Uterus (tissue), 4 donors: ENCODE measurements at places on chromosomes 3 and 15. TPM values are rescaled to one million over a fixed set of nuclear protein-coding genes. Genes with fewer than 3 reads are reported as not detected.
A peak's percentile ranks its signal among the peaks of the same experiment; 100 is the strongest.

Gene CPLX3
- total RNA-seq, result not detected

Gene DAZL
- 0.21 TPM for total RNA-seq

Gene ECE2
- total RNA-seq, result not detected

Gene SLC38A3
- total RNA-seq, result not detected

Gene ARHGEF26
- total RNA-seq, result 16.2 TPM

Gene MON1A
- total RNA-seq, result 9.3 TPM

Gene GUCA1C
- not detected for total RNA-seq

Gene PCNP
- total RNA-seq, result 66.6 TPM

Gene DISP2
- total RNA-seq, result not detected

Gene TMEM202
- total RNA-seq, result not detected

Gene MASP1
- total RNA-seq, result 121 TPM

Gene MEIS2
- total RNA-seq, result 98.8 TPM

GRCh38 chr3:150006794-150007193, 36.1 kb upstream of the PFN2 start:
- DNase-seq, result no peak

- peak; percentile 60 for DNase-seq
Observed at GRCh38 chr3:116135457-116136085, 309.7 kb downstream of the LSAMP start.

DNA sequence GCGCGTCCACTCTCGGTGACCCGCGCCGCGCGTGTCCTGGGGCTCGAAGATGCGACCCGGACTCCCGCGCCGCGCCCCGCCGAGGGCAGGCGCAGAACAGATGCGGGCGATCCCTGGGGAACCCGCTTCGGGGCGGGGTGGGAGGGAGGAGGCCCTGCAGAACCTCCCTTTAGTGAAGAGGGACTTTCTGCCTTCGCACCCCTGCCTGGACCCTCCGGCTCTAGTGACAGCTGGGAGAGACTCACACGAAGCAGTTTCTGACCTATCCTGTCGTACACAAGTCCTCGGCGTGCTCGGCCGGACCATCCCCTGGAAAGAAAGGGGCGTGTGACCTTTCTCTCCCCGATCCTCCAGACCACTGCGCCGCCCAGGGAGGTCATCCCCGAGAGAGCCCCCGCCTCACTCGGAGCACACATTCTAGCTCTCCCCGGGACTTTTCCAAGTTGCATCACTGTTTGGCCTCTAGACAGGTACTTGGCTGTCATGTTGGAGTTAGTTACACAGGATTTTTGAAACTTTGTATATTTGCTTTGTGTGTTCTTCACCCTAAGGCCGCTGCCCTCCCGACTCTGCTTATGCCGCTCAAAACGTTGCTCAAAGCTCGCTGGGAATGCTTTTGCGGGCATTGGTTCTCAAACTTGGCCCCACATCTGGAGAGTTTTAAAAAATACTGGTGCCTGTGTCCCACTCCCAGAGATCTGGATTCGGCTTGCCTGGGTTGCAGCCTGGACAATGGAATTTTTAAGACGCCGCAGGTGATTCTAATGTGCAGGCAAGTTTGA, 582 bp downstream of the CGNL1 start:
- DNase-seq, result peak; percentile 59

DNA sequence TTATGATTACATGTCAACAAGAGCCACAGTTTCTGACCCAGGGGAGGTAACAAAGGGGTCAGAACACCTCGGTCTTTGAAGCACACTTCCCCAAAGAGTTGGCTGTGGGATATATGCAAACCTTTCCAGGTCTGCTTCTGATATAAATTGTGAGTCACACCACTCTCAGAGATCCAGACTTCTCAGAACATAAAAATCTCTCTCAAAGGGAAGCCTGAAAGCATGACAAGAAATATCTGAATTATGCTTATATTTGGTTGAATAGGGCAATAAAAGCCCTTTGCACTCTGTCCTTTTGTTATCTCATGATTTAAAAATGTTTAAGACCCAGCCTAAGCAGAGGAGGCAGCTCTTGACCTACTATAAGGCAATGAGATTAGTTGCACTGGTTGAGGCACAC, 56.8 kb downstream of the MYH15 start:
- DNase-seq, result no peak

DNA sequence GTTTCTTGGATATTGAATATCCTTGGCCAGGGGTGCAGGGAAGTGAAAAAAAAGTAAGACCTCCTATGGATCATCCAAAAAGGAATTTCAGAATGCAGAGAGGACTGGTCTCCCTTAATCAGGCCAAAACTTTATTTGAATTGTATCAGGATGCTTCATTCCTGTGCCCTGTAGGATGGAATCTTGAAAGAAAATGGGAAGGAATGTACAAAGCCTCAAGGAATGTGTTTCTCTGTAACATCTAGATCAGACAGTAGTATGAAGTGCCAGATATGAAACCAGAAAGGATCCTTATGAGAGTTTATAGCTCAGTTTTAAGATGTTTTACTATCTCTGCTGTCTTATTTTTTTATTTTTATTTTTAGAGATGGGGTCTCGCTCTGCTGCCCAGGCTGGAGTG, 6.5 kb upstream of the GSK3B start:
- no peak for DNase-seq

DNA sequence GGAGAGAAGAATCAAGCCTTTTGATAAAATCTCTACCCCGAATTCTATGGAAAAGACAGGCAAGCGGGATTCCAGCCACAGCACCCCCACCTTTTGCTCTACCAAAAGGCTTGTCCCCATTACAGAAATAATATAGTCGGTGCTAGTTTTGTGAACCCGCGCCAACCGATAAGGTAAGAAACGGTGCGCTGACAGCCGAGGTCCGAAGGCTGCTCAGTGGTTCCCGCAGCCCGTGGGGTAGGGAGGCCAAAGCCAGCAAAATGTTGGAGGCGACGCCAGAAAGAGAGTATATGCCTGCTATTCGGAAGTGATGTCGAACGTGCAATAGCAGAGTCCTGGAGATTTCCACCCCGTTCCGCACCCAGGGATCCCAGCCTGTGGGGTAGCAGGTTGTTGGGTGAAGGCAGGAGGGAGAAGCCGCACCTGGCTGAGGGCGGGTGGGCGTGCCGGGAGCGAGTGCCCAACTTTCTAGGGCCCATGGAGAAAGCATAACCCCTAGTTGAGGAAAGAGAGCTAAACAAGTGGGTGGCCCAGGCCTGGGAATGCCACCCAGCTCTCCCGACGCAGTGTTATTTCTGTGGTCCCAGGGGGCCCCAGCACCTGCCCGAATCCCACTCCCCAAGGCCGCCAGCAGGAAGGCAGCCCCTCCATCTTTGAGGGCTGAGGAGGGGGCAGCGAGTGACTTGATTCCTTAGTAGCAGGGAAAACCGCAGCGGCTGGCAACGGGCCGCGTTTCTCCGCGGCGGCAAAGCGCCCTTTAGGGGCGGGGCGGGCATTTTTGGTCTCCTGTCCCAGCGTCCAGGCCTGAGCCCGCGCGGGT, 7.9 kb upstream of the SOX2 start:
- DNase-seq, result no peak

GRCh38 chr3:57961828-57962447, 46.3 kb upstream of the FLNB start:
- DNase-seq, result no peak

DNA sequence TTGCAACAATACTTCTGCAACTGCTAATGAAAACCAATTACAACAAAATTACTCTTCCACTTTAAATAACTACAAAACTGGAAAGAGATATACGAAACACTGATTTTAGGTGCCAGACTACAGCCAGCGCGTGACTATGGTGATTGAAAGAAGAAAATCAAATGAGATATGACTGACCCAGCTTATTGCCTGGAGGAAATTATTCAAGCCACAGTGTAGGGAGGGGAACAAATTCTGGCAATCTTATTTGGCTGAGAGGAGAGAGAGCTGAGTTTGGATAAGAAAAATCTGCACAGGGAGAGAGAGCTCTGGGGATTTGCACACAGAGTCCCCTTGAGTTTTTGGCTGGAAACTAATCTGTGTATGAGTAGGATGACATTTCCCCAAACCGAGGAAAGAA, 470.3 kb upstream of the FRG2C start:
- DNase-seq, result no peak

DNA sequence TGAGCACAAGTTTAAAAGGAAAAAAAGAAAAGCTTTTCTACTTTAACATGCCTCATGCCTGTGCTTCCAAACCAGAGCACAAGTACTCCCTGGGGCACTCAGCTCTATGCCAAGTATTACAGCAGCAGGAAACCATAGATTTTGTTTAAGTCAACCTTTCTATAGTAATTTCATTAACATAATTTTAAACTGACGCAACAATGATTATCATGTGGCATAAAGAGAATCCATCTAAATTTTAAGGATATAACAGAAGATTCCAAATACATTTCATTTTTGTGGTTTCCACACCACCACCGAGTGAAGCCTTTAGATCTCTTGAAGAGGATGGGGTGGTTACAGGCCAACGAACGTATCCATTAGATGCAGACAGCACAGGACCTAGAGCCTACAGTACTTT, 112.1 kb downstream of the TNIK start:
- DNase-seq, result no peak

DNA sequence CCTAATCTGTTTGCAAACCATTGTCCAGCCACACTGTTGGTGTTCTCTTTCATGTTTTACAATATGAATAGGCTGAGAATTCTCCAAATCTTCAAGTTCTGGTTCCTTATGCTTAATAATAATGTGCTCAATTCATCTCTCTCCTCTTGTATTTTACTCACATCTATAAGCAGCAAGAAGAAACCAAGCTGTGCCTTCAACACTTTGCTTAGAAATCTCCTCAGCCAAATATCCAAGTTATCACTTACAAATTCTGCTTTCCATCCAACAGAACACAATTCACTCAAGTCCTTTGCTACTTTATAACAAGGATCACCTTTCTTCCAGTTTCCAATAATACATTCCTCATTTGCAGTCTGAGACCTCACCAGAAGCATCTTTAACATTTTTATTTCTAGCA, 117.5 kb downstream of the LRRC28 start:
- no peak for DNase-seq

GRCh38 chr3:147222291-147222690, 184.1 kb downstream of the ZIC4 start:
- no peak for DNase-seq

- no peak for DNase-seq
Observed at GRCh38 chr3:46864061-46864881, 1.0 kb upstream of the MYL3 start.

GRCh38 chr3:99551520-99551919, 86.9 kb upstream of the COL8A1 start:
- no peak for DNase-seq

GRCh38 chr3:39412668-39413260, 6.2 kb downstream of the RPSA start:
- DNase-seq, result no peak

DNA sequence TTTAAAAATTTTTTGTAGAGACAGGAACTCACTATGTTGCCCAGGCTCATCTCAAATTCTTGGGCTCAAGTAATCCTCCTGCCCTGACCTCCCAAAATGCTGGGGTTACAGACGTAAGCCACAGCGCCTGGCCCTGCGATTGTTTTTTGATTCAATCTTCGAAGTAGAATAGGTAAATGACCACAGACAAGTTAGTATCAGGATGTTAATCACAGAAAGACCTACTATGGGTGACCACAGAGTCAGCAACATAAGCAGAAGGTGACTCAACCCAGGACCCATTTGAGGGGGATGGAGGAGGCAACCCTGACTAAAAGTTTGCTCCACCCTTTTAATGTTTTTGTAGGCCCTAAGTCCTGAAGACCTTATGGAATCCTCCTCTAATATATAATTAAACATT, 10.0 kb upstream of the USP3 start:
- DNase-seq, result no peak

DNA sequence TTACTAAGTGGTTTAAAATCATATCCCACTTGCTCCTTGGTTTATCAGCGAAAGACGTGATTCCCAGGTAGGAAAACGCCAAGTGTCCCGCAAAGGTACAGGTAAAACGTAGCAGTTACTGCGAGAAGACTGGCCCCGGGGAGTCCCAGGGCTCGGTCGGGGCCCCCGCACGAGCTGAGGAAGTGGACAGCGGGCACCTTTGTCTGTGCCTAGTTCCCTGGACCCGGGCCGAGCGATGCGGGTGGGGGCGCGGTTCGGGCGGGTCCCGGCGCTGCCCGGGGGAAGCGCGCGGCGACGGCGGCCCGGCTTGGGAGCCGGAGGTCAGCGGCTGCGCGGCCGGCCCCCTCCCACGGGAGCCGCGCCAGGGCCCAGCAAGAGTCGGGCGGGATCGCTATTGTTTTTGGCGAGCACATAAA, 864 bp upstream of the NEO1 start:
- DNase-seq, result no peak

DNA sequence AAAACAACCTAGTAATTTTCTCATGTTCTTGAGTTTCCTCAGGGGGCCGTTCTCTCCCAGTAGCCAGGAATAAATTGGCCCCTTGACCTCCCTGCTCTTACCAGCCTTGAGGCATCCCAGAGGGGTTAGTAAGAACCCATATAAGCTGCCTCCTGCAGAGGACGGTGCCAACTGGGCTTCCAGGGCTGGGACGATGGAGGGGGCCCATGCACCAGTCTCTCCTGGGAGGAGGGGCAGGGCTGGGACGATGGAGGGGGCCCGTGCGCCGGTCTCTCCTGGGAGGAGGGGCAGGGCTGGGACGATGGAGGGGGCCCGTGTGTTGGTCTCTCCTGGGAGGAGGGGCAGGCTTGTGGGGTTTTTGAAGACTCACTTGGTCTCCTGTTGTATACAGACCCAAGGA, 22.0 kb downstream of the LINGO1 start:
- DNase-seq, result no peak

GRCh38 chr3:56833022-56833421, 31.3 kb upstream of the ARHGEF3 start:
- no peak for DNase-seq

GRCh38 chr15:69522361-69522760, 69.7 kb downstream of the RPLP1 start:
- DNase-seq, result no peak

DNA sequence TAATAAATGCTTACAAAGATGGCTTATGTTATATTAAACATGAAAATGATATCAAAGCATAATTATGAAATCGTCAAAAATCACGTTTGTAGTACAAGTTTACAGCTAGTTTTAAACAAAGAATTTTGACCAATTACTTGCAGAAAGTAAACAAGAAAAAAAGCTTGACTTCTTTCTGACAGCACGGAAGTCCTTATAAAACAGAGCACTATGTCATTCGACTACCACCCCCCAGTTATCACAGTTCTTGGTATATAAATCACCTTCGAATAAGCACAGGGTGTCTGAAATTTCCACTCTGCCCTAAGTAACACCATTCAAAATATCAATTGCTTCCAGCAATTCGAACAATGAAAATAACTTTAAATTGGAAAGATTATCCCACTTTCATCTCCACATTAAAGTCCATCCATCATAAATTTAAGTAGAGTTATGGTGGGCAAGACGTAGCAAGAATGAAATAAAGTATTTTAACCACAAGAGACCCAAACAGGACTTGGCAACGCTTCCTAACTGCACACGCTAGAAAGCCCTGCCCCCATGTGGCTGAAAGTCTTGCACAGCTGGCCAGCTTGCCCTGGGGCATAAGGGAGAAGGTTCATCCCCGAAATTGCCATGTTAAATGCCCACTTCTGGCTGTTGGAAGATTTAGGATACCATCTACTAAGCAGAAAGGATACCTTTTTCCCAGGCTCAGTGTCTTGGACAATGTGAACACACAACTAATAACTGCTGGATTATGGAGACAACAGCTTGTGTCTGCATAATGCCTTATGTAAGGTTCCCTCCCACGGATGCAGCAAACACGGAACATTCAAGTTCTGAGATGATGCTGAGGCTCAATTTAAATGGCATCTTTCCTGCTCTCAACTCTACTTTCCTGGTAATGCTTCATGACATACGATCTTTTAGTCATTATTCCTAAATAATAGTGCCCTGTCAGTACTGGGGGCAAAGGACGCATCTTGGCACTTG, 116.4 kb upstream of the TJP1 start:
- DNase-seq, result no peak
